Heart left ventricle (tissue), 16 donors: ENCODE measurements at places on chromosomes 12 and 14. TPM values are rescaled to one million over a fixed set of nuclear protein-coding genes. Genes with fewer than 3 reads are reported as not detected.

DNA sequence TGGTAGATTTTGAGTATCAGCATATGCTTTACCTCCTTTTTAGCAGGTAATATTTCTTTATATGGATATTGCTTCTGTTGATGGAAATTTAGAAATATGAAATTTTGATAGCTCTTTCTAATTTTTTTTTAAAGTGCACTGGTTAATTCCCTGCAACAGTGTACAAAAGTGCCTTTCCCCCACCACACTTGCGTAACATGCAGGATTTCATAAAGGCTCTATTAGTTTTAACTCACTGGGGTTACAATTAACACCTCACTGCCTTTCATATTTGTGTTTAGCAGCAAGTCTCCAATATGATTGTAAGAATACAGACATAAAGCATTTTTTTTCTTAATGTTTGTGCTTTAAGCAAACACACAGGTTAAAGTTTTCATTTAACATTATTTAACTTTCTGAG, 25.6 kb downstream of the MNAT1 start:
- no peak for DNase-seq

GRCh38 chr14:24339284-24340151, at the start of gene RIPK3:
RIPK3 (minus strand) TSS chr14:24339991; CDS start chr14:24339826, 165 bp downstream.
- peak; percentile 61 for DNase-seq

DNA sequence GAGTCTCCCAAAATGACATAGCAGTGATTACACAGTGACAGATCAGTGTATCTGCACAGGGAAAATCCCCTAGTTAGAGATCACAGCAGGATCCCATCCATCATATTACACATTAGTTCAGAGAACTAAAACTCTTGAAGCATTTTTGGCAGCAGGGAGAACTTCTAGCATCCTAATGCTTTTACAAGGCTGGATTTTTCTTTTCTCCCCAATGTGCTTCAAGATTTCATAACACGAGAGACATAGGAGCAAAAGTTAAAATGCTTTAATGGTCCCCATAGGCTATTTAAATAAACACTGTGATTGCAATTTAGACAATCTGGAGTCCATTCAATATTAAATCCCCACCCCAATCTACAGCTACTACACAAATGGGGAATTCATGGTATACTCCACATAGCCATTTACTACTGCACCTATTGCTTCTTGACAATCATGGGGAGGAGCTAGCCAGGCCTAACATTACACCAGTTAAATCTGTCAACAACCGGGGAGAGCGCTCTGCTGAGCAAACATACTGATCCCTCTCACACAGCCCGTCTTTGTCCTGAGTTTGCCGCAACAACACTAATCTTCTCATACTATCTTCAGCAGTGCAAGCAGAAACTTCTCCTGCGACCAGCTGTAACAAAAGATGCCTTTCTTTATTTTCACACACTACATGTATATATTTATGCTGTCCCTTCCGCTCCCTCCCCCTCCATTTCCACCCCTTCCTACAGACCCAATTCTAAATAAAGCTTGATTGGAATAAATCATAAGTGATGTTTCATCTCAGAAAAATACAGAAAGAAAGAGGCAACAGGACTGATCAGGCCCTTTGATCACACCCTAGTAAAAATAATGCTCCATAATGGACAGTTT, 120.3 kb upstream of the SOX5 start:
- DNase-seq = no peak

ATP2B1 gene
- 20.8 TPM for total RNA-seq

CMTM5 gene
- total RNA-seq = not detected

GARIN6 gene
- not detected for total RNA-seq

TAS2R7 gene
- not detected for total RNA-seq
